Epithelial cell of umbilical artery (primary cell): ENCODE measurements at places on chromosomes 3 and 15. TPM values are rescaled to one million over a fixed set of nuclear protein-coding genes. Genes with fewer than 3 reads are reported as not detected.

EIF1B gene
- 20.1 and 22.5 TPM in 2 replicates for total RNA-seq

CPNE4 gene
- not detected in 2 replicates for total RNA-seq

RASL12 gene
- total RNA-seq = 0.32 TPM in 1 of 2 replicates, not detected in the other

FURIN gene
- total RNA-seq = 56.8 and 90.3 TPM in 2 replicates

BSN gene
- total RNA-seq = under 0.01 TPM in 2 replicates

C3orf38 gene
- 21.1 and 28.4 TPM in 2 replicates for total RNA-seq

PLCH1 gene
- under 0.01 TPM in 2 replicates for total RNA-seq

STAC gene
- 0.46 TPM in 1 of 2 replicates, not detected in the other for total RNA-seq

GOLGA6L7 gene
- total RNA-seq = not detected in 2 replicates

TMEM45A gene
- 2.3 and 3.6 TPM in 2 replicates for total RNA-seq

GPR87 gene
- total RNA-seq = under 0.01 TPM in 1 of 2 replicates, not detected in the other

PGBD4 gene
- total RNA-seq = 0.65 and 1.4 TPM in 2 replicates

ATP13A5 gene
- total RNA-seq = not detected in 2 replicates

P2RY13 gene
- total RNA-seq = not detected in 2 replicates

LXN gene
- 91.6 and 126 TPM in 2 replicates for total RNA-seq

KY gene
- not detected in 2 replicates for total RNA-seq

RPL29 gene
- total RNA-seq = 1,157 and 1,199 TPM in 2 replicates

DNAH12 gene
- under 0.01 TPM in 1 of 2 replicates, not detected in the other for total RNA-seq

TRH gene
- total RNA-seq = not detected in 2 replicates

PPM1L gene
- 0.61 and 0.97 TPM in 2 replicates for total RNA-seq

C3orf20 gene
- total RNA-seq = not detected in 2 replicates

LRRC34 gene
- total RNA-seq = 0.97 and 5.0 TPM in 2 replicates
